Activated CD4-positive, alpha-beta T cell treated with anti-CD3 and anti-CD28 coated beads, Interleukin-2, amount 10 ng/mL, durations not matched to agents 7 days and 5 days (primary cell): ENCODE measurements at places on chromosomes 4 and X.

- no peak for DNase-seq
Measured at GRCh38 chr4:27830251-27830650, 969.6 kb downstream of the STIM2 start.

- DNase-seq = no peak
Measured at GRCh38 chr4:176306837-176307665, 12.7 kb upstream of the SPCS3 start.

DNA sequence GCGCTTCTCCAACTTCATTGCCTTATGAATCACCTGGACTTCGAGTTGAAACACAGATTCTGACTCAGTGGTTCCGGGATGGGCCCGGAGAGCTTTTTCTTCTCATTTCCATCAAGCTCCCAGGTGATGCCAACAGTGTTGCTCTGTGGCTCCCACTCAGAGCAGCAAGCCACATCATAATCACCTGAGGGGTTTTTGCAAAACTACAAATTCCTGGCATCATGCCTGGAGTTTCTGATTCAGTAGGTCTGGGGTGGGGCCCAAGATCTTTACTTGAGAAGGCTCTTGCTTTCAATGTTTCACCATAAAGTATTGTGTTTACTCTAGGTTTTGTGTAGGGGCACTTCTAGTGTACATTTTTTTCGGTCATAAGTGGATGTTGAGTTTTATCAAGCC, 7.0 kb downstream of the MTM1 start:
- peak; percentile 16 for DNase-seq

DNA sequence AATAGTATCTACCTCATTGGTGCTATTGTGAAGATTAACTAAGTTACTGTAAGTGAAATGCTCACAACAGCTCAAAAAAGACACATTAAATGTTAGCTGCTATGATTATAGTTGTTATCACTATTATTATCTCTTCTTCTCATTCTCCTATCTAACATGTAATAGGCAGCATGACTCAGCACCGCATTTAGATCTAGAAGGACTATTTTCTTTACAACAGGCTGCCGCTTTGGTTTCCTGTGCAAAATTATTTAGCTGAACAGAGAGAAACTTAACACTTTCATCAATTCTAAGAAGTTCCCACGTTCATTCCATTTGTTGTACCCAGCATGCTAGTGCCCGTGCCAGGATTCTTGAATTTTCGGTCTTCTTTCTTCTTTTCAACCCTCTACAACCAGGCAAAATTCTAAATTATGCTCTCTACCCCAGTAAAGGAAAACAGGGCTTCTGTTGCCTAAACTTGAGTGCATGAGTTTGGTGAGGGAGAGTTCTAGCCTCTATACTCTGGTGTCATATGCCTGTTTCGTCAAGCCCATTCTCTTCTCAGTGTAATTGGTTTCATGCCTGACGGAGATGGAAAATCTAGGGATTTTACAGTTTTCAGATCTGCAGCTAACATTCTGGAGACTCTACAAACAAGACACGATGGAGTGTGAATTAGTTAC, 378.9 kb downstream of the PPP1R2C start:
- no peak for DNase-seq

- DNase-seq = no peak
Measured at GRCh38 chrX:29580560-29580959, 634.8 kb upstream of the MAGEB2 start.
